ENCODE measurements at places on chromosomes 16 and 17. TPM values are rescaled to one million over a fixed set of nuclear protein-coding genes. Genes with fewer than 3 reads are reported as not detected.

The PPP1R1B gene
- total RNA-seq, result 4.0 TPM

The MT4 gene
- total RNA-seq, result not detected

The SMPD3 gene
- 2.2 TPM for total RNA-seq

The SEZ6L2 gene
- 0.82 TPM for total RNA-seq

The KRT20 gene
- total RNA-seq, result not detected

The HS3ST3A1 gene
- 0.27 TPM for total RNA-seq

The OR1F1 gene
- total RNA-seq, result not detected

The MTHFSD gene
- 10.3 TPM for total RNA-seq

The HSD11B2 gene
- 1.6 TPM for total RNA-seq

The TSR3 gene
- total RNA-seq, result 59.1 TPM

The CPNE7 gene
- total RNA-seq, result not detected

The MT1B gene
- not detected for total RNA-seq

The BEAN1 gene
- total RNA-seq, result 1.2 TPM

The ENPP7 gene
- not detected for total RNA-seq

The PAQR4 gene
- 10.1 TPM for total RNA-seq

The MARVELD3 gene
- total RNA-seq, result not detected

The GP1BA gene
- total RNA-seq, result 0.15 TPM

The NOXO1 gene
- not detected for total RNA-seq

Measured in left cardiac atrium (tissue), 4 donors.